ENCODE measurements at places on chromosomes 6 and 20.

DNA sequence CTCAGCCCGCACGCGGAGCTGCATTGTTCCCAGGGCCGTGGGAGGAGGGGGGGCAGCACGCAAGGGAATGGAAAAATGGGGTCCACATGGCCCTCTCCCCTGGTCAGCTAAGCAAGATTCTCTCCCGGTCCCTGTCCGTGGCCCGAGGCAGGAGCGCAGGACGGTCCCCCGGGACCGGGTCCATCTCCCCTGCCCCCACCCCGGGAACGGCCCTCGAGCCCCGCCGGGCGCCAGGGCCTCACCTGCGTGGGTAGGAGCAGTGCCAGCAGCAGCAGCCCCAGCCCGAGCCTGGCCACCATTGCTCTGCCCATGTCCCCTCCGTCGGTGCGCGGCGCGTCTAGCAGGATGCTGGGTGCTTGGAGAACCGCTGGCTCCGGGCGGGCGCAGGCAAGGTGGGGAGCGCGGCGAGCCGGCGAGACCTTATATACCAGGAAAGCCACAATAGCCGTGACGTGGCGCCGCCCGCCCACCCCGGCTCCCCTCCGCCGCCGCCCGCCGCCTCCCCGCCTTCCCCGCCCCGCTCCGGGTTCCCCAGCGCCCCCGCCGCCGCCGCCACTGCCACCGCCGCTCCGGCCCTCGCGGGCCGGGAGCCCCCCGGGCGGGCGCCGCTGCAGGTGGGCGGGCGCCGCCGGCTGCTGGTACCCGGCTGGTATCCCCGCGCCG is at the start of gene CD24:
CD24 (minus strand) TSS at position 394 of the 663 bp plus-strand sequence; CDS start at position 311, 83 bp downstream.
- peak; percentile 22 for DNase-seq

DNA sequence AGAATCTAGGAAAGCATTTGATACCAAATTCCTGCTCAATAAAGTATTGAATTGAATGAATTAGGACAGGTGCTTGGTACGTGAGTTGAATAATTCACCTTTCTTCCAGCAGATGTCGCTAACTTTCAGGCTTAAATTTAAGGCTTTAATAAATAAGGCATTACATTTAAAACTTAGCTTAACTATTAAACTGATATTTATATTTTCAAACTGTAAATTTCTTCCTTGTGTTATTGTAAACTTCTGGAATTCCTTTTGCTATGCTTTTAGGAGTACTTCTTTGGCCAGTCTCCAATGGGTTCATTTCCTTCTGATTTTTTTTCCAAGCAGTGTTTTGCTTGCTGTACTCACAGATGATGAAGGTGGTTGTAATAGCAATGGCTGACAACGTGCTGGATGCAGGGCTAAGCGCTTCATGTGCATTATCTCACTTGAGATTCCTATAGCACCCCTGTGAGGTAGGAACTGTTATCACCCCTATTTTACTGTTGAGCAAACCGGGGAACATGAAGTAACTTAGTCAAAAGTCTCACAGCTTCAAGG is 71.3 kb upstream of the SLC2A12 start:
- DNase-seq, result peak; percentile 36

GRCh38 chr6:147759093-147759492 is 250.6 kb downstream of the SAMD5 start:
- no peak for DNase-seq

DNA sequence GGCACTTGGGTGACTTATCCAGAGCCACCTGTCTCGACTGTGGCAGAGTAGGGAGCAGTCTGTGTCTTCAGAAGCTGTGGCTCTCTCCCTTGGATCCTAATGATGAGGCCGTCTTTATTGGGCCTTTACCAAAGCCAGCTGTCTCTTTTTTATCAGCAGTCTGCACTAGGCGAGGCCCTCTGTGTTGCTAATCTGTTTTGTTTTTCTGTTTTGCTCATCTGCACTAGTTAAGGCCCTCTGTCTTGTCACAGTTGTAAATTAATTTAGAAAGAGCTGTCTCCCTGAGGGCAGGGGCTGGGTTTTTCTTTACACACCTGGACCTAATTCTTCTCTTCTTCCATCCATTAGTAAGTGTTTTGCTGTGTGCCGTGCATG is 45.0 kb downstream of the CDS2 start:
- no peak for DNase-seq

- DNase-seq, result no peak
These were observed 19.0 kb downstream of the ZBP1 start for GRCh38 chr20:57601211-57601570.
